ENCODE measurements at places on chromosomes 13 and 19.
A peak's percentile ranks its signal among the peaks of the same experiment; 100 is the strongest.

DNA sequence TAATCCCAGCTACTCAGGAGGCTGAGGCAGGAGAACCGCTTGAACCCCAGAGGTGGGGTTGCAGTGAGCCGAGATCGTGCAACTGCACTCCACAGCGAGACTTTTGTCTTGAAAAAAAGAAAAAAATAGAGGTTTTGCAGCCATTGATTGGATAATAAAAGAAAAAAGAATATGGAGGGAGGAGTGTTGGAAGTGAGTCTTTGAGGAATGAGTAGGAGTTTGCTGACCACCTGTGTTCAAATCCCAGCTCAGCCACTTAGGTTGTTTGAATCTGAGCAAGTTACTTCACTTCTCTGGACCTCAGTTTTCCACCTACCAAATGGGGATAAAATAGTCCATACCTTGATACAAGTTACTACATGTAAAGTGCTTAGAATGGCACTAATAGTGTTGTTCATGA is 6.2 kb downstream of the NRTN start:
- no peak for DNase-seq

DNA sequence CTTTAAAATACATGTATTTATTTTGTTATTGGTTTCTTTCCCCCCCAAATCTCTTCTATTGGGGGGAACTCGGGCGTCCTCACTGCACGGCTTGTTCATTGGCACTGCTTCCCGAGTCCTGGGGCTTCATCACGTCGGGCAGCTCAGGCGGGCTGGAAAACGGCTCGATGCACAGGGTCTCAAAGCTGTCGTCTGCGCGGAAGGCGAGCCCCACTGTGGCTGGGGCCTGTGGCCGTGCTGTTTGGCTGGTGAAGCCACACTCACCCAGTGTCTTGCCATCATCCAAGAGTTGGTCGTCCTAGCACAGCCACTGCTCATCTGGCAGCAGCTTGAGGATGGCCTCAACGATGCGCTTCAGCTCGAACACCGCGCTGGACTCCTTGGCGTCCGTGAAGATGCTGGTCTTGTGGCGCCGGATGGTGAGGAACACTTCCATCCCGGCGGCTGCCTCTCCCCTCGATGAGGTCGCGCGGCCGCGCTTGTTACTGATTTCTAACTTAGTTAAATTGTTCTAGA is 6.0 kb upstream of the ATP8A2 start:
- no peak for DNase-seq

- DNase-seq: no peak
Measured at GRCh38 chr19:282501-282900, 8.7 kb downstream of the PLPP2 start.

GRCh38 chr13:23671377-23671776 is 101.2 kb downstream of the TNFRSF19 start:
- DNase-seq: peak; percentile 25

DNA sequence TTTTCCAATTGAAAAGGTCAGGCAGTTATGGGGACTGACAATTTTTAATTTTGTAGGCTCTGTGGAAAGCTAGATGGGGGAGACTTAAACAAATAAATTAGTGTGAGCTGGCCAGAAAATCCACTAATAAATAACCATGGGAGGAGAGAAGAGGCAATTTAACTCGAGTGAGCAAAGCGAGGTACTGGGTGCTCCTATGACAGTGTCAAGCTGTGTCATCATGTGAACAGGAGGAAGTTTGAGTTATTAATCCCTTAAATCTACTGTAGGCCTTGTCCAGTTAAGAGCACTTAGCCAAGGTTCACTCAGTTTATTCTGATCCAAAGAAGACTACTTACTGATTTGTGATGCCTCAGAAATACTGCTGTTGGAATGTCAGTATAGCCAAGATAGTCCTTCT is 122.8 kb downstream of the OXGR1 start:
- DNase-seq: no peak

DNA sequence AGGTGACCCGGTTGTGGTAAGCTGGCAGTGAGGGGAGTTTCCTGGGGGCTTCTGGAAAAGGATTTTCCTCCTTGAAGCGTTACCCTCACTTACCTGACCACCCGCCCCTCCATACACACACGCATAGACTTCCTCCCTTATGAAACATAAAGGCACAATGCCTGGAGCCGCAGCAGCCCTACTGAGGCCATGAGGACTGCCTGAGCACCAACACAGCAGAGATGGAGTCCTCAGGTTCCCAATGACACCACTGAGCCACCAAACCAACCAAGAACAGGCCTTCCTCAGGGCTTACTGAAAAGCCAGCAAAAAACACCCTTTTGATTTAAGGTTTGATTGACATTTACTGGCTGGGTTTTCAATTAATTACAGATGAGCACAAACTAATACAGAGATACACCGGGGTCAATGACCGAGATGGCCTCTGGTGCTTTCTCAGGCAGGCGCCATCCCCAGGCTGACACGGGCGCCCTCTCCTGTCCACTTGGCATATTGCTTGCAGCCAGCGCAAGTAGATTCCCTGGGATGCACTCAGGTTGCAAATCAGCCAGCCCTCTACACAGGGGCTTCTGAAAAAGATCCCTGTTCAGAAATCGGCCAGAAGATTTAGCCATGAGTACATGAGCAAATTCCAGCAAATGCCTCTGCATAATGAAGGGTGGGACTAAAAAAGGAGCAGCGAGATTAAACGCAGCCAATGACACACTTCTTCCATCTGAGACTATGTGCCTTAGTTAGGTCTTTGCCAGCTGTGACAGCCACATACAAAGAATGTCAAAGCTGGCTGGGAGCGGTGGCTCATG is 14.8 kb downstream of the OPA3 start:
- DNase-seq: peak; percentile 58

All from cardiac fibroblast (primary cell).